ENCODE measurements at places on chromosomes 3 and 15.
A peak's percentile ranks its signal among the peaks of the same experiment; 100 is the strongest.

GRCh38 chr15:90603893-90604292, 74.2 kb downstream of the CRTC3 start:
- no peak for DNase-seq

GRCh38 chr3:31009881-31010280, 115.4 kb upstream of the GADL1 start:
- DNase-seq = no peak

DNA sequence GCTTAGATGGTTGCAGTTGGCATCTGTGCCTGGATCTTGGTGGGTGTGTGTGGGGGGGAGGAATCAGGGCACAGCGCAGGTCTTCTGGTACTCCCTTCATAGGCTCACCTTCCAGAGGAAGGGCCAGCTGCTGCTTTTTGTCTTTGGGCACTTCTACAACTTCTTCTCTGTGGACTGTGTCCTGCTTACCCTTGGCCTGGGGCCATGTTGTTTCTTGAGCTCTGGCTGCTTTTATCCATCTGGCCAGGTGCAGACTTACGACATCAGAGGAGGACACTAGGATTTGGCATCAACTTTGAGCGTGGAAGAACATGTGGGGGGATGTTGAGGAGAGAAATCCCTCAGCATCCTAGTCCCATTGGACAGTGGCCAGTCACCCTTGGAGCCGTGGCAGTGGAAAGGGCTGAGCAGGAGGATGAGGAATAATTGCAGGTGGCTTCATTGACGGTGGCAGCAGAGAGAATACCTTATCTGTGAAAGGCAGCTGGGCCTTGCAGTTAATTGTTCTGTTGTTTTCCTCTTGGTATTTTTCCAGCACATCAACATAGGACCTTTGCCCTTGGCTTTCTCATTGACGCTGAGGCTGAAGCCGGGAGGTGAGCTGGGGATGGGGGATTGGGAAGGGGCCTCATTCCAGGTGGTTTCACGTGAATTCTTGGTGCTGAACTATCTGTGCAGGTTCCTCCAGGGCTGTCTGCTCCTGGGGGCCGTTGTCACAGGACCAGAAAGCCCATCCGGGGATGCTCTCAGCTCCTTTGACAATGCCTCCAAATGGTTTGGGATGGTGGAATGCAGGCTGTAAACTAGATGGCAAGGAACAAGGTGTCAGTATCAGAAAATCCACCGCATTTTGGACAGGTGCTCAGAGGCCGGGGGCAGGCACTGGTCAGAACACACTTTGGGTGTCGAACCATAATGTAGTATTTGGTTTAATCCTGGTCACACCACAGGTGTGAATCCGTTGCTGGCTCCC, 9.7 kb downstream of the EPHB1 start:
- DNase-seq = no peak

GRCh38 chr3:132262305-132262704, 54.9 kb upstream of the ACP3 start:
- DNase-seq = no peak

DNA sequence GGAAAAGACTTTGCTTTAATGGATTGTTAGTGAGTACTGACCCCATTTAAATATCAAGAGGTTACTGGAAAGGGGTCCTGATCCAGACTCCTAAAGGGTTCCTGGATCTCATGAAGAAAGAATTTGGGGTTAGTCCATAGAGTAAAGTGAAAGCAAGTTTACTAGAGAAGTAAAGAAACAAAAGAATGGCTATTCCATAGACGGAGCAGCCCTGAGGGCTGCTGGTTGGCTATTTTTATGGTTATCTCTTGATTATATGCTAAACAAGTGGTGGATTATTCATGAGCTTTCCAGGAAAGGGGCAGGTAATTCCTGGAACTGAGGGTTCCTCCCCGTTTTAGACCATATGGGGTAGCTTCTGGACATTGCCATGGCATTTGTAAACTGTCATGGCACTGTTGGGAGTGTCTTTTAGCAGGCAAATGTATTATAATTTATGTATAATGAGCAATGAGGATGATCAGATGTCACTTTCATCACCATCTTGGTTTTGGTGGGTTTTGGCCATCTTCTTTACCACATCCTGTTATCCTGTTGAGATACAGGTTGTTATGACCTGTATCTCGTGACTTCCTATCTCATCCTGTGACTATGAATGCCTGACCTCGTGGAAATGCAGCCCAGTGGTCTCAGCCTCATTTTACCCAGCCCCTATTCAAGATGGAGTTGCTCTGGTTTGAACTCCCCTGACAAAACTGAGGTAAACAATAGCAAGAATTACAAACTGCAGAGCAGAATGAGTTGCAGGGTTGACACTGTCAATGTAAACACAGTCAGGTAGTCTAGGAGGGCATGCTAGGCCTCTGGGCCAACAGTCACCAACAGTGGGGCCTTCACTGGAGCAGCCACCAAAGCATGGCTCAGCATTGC, 10.3 kb upstream of the GPR160 start:
- DNase-seq = no peak

- DNase-seq = no peak
Measured at GRCh38 chr15:43799209-43799944, 643 bp downstream of the SERINC4 start.

- no peak for DNase-seq
Measured at GRCh38 chr3:48694610-48695392, 9.1 kb upstream of the NCKIPSD start.

DNA sequence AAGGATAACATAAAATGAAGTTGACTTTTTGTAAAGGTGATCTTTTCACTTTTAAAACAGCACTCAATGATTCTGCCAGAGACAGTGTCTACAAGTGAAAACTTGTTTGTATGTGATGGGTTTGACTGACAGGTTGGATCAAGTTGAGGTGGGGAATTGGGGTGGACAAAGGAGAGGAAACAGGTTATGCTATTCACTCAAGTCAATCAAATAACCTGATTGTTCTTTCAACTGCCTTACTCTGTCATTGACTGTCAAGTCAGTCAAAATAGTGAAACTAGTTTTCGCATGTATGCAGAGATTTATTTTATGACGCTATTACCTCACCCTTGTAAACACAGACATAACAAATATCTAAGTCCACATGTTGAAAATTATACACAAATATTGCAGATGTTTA, 187.7 kb downstream of the ROBO2 start:
- no peak for DNase-seq

DNA sequence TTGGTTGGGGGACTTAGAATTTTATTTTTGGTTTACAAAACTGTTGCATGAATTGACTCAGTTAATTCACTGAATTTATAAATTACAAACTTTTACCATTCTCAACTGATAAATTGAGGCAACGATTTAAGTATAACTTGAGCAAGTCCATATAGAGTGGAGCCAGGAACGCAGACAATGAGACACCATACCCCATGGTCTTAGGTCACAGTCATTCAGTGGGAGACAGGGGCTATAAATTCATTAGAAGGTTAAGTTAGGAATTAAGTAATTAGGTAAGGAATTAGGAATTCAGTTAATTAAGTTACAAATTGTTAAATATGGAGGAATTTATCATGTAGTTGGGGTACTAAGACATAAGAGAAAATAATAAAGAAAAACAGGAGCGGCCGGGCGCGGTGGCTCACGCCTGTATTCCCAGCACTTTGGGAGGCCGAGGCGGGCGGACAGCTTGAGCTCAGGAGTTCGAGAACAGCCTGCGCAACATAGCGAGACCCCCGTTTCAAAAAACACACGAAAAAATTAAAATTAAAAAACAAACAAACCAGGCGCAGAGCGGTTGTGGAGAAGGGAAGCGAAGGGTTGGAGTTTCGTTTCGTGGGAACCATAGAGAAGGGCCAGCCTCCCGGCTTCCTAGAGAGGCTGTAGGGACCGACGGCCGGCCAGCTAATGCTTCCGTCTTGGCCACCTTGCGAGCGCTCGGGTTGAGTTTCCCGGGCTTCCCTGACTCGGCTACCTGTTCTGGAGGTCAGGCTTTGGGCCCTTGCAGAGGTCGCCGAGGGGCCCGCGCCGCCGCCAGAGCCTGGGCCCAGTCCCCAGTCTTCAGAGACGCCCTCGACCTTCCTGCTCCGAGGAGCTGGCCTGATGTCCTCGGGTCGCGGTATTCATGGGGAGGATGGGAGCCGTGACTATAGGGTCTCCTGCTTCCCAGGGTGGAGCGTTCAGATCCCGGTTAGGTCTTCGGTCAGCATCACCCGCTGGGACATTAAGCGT, at the start of gene ZNF619:
ZNF619 (plus strand) TSS at position 645 of the 993 bp plus-strand sequence. CDS start 858 bp downstream, outside the sequence.
- peak; percentile 25 for DNase-seq

DNA sequence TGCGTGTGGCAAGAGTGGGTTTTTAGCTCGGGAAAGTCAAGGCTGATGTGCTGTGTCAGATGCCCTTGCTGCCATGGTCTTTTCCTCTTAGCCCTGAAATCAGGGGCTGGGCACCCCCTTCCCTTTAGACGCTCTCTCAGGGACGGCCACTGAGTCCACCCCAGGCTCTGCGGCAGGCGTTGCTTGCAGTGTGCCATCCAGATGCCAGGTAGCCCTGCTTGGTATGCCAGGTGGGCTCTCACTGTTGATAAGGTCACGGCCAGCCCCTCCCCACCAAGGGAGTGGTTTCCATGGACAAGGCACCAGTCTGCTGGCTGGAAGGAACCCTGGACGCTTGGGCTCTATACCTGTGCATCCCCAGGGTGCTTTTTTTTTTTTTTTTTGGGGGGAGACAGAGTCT, 24.6 kb downstream of the FGD5 start:
- no peak for DNase-seq

- no peak for DNase-seq
Measured at GRCh38 chr3:149247929-149248691, 26.5 kb upstream of the CP start.

- DNase-seq = no peak
Measured at GRCh38 chr3:79846148-79846933, 78.5 kb upstream of the ROBO1 start.

Data from T-helper 22 cell (primary cell).